Thoracic aorta (tissue), 2 donors: ENCODE measurements at places on chromosomes 6 and 20.

DNA sequence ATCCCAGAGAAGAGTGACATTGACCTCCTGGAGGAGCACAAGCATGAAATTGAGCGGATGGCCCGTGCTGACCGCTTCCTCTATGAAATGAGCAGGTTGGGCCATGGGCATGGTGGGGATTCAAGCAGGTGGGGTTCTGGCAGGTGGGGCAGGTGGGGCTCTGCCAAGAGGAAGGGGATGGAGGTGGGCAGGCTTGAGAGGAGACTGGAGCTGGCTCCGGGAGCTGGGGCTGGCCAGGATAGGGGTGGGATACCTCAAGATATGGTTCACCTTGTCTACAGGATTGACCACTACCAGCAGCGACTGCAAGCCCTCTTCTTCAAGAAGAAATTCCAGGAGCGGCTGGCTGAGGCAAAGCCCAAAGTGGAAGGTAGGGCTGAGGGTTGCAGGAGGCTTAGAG is 42.9 kb downstream of the MOCS1 start:
- no peak for DNase-seq

DNA sequence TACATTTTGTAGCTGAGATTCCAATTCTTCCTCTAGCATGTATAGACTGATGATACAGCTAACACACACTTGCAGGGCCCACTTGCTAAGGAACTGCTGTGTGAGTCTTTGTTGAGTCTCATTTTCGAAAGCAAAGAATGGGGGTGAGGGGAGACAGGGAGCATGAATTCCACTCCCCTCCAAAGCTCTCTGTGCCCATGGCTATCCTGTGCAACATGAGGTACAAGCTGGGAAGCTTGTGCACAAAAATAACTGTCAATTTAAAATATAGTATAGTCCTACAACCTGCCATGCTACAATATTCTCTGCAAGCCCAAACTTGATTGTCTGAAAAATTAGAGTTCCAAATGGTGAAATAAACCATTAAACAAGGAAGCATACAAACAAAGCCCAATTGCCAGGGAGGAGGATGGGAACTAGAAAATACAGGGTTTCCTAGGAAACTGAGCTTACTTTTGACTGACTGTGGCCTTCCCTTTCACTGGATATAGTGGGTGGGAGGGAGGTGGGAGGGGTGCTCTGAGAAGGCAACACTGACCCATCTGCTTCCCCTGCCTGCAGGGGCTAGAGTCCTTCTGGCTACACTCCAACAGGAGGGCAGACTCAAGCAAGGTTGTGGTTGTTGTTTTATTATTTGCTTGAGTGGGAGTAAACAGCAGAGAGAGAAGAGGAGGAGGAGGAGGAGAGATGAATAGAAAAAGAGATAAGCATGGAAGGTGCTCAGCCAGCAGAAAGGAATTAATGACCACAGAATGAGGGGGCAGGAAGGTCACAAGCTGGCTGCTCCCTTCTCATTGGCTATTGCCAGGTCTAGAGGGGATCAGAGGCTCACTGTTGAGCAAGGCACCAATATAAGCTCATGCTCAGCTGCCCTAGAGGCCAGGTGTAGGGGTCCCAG is 84.6 kb downstream of the FYN start:
- DNase-seq = no peak

- no peak for DNase-seq
These were observed 705 bp upstream of the UTRN start for GRCh38 chr6:144284478-144284782.

- no peak for DNase-seq
These were observed 380.0 kb upstream of the MARCKS start for GRCh38 chr6:113476937-113477839.

- peak; percentile 43 for DNase-seq
These were observed 120.2 kb upstream of the RNF24 start for GRCh38 chr20:4135385-4136077.

DNA sequence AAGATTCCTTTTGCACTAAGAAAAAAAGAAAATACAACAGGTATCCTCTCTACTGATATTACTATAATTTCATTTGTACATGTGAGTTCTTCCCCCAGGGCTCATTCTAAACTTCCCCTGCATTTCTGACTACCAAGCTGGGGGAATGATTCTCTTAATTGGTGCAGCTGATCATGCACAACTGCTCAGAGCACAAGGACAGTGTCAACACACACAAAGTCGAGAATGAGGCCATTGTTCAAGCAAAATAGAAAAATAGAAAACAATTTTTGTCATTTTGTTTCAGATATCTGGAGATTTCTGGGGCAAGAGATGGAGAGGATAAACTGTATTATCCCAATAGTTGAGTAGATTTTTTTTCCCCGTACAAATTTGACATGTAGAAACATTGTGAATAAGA is 236.3 kb downstream of the HAO1 start:
- DNase-seq = no peak

GRCh38 chr6:47479140-47479508 is 1.5 kb downstream of the CD2AP start:
- no peak for DNase-seq

GRCh38 chr20:17381724-17382123 is 149.5 kb downstream of the BFSP1 start:
- no peak for DNase-seq

- DNase-seq = no peak
These were observed 335.8 kb upstream of the QKI start for GRCh38 chr6:163078712-163079111.

DNA sequence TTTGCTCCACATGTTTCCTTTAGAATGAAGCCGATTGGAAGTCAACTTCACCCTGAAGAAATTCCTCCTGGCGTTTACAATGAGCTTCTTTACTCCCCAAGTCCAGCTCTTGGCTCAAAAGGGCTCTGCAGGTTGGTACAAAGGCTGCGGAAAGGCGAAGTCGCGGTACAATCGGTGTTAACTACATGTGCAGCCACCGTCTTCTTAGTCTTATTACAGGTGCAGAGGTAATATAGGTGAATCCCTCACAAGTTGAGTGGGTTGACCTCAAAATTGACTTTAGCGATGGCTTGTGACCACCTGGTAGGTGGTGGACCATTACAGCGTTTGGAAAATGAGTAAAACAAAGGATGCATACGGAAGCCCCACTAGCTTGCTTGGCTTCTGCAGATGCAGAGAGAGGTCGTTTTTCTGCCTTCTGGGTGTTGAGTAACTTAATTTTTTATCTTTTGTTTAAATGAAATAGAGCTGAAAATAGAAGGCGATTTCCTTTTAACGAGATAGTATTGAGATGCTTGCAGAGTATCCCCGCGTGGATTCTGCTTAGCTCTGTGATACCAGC is 98.0 kb downstream of the TRIM27 start:
- no peak for DNase-seq

- no peak for DNase-seq
These were observed 437.1 kb downstream of the GRIK2 start for GRCh38 chr6:101830501-101831031.

- no peak for DNase-seq
These were observed 10.3 kb downstream of the DSE start for GRCh38 chr6:116381000-116381399.

DNA sequence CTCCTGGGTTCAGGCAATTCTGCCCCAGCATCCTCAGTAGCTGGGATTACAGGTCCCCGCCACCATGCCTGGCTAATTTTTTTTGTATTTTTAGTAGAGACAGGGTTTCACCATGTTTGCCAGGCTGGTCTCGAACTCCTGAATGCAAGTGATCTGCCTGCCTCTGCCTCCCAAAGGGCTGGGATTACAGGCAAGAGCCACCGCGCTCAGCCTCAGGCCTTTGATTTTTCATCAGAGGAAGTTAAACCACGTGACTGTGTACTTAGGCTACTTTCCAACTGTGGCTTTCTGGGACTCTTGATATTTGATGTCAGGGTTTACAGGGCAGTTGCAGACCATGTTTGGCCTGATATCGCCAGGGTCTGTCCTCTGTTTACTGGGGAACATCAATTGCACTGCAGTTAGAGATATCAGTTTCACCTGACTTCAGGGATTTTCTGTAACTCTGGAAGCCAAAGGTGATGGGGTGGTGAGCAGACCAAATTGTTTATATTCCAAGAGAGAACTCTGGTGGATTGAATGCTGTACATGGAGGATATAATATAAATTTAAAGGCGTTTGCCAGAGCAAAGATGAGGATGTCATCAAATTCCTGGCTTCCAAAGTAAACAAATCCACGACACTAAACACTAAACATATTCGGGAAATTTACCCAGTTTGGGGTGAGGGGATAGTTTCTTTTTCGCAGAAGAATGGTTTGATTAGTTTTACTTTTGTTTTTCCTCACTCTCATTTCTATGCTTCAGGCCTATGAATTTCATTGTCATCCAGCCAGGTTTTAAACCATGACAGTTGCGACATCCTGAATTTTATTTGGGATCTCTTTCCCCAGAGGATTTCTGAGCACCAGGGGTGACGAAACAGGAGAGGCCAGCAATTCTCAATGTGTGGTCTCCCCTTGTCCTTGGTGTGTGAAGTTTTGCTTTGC is 4.2 kb downstream of the PSMF1 start:
- DNase-seq = no peak

DNA sequence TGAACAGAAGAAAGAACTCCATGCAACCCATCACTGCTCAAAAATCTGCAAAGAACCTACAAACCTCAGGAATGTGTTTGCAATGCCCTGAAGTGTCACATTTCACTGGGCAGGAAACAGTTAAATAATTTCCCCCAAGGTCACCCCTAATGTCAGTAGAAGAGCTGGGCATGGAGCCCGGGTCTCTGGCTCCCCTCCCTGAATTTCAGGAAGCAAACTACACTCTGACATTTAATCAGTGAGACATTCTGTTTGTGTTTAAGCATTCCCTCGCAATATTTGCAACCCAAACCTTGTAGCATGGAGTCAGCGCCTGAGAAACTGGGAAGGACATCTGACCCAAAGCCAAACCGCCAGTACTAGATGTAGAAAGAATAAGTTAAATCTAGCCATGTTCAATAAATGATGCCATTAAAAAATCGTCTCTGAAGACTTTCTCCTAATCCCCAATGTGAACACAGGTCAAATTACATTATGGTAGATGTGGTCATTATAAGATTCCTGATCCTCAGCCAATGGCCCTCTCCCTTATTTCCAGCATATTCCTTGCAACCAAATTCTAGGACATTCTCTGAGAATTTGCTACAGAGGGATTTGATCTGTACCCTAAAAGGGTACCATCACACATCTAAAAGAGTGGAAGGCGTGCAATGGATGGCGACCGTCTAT is 91.2 kb upstream of the ADTRP start:
- no peak for DNase-seq

DNA sequence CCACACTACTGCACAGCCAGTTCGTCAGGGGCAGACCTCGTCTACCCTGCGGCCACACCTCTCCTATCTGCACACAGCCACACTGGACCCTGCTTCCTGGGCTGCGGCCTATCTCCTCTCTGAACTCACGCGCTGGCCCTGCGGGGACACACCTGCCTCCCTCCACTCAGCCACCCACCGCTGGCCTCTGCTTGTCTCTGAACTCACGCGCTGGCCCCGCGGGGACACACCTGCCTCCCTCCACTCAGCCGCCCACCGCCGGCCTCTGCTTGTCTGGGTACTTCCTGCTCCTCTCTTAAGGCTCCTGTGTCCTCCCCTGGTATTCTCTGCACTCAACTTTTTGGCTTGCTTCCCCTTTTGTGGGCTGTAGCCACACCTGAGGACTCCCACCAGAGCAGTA is 52.3 kb downstream of the HUS1B start:
- no peak for DNase-seq

DNA sequence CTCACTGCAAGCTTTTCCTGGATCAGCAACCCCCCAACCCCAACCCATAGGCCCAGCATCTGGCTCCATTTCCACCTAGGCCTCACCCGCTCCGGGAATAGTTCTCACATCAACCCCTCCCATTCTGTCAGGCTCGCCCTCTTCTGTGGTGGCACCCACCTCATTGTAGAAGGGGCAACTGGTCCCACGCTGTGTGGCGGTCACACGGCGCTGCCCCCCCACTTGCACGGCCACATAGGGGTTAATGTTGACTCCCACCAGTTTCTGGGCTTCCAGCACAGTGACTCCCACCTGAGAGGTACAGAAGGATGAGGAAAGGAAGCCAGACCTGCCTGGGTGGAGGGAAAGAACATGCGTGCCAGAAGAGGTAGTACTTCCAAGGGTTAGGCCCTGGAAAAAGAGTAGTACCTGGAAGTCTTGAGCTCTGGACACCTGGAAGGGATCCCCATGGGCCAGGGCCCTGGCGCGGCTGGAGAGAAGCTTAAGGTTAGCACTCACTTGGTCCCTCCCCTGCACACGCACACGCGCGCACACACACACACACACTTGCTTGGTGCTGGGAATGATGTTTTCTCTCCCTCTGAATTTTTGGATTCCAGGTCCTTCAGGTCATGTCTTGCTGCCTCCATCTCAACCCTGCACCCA is 12.7 kb upstream of the SPAG4 start:
- no peak for DNase-seq

- no peak for DNase-seq
These were observed 267.1 kb downstream of the ERMARD start for GRCh38 chr6:170018422-170018935.

GRCh38 chr6:6052216-6052615 is 45.5 kb upstream of the NRN1 start:
- DNase-seq = no peak

DNA sequence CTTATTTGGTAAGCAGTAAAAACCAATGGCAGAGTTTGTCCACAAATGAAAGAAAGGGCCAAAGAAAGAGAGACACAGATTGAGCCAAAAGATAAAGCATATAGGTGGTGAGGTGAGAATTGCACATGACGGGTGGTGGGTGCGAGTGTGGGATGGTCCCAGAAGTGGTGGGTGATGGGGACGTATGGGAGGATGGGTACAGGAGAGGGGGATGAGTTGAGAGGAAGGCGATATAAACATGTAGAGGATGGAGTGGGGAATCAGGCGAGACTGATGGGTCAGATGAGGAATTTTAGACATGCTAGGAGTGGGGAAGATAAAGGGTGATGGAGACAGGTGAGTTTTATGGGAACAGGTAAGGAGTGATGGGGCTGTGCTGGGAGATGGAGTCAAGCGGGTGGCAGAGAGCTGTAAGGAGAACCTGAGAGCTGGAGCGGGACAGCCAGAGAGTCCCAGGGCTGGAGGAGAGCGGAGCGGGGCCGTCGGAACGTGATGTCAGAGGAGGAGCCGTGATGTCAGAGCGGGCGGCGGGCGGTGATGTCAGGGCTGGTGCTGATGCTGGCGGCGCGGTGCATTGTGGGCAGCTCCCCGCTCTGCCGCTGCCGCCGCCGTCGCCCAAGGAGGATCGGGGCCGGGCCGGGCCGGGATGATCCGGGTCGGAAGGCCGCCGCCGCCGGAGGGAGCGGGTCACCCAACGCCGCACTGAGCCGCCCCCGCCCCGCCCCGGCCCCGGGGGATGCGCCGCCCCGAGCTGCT is at the start of gene TTBK1:
TTBK1 (plus strand) TSS at position 574 of the 756 bp plus-strand sequence. CDS start 3,180 bp downstream, outside the sequence.
- DNase-seq = no peak

- DNase-seq = no peak
These were observed 50.9 kb upstream of the CCDC28A start for GRCh38 chr6:138722425-138723371.

GRCh38 chr20:42986143-42986773 is 203.4 kb downstream of the PTPRT start:
- DNase-seq = no peak

GRCh38 chr6:142757852-142758628 is 186.9 kb downstream of the HIVEP2 start:
- DNase-seq = no peak

GRCh38 chr6:44045672-44046015 is 81.6 kb downstream of the MRPL14 start:
- DNase-seq = no peak

GRCh38 chr20:62977613-62978560 is 25.4 kb downstream of the SLC17A9 start:
- no peak for DNase-seq
